ENCODE measurements at places on chromosomes 2 and 18. TPM values are rescaled to one million over a fixed set of nuclear protein-coding genes. Genes with fewer than 3 reads are reported as not detected.

SMYD1 gene
- 326 TPM for polyA plus RNA-seq

KCNJ13 gene
- 0.26 TPM for polyA plus RNA-seq

GRCh38 chr2:116935097-116935814 is 879.2 kb upstream of the DDX18 start:
- no peak for DNase-seq

GRCh38 chr2:50627505-50627904 is 404.4 kb downstream of the NRXN1 start:
- DNase-seq = no peak

- DNase-seq = no peak
Measured at GRCh38 chr18:11676867-11677266, 12.2 kb upstream of the GNAL start.

GRCh38 chr2:6967301-6967700 is 50.1 kb downstream of the RNF144A start:
- DNase-seq = no peak

GRCh38 chr2:207601774-207602173 is 23.4 kb downstream of the METTL21A start:
- DNase-seq = no peak

DNA sequence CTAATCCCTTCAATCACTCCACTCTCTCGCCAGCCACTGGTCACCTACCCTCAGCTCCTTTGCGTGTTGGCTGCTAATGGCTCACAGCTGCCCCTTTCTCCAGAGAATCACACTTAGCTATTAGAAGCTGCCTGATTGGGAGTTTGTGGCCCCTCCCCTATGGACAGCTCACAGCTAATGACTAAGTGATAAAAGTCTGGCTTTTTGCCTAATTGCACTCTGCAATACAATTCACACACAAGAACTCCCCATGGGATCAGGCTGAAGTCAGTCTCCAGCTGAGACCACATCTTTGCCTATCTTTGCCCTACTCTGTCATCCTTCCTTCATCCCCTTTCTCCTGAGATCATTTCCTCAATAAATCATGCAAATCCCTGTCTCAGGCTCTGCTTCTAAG is 701.9 kb upstream of the RAB6C start:
- no peak for DNase-seq

DNA sequence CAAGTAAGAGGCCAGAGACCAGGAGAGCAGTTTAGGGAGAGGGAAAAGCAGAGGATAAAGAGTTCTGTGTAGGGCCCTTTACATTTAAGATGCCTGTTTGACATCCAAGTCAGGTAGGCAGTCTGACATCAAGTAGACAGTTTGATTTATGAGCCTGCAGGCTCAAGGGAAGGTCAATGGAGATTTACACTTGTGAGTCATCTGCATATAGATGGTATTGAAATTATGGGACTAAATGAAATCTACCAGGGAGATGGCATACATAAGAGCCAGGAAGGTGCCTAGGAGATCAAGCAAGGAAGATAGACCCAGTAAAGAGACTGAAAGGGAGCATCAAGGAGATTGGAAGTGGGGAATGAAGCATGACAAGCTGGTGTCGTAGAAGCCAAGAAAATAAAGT is 212.4 kb upstream of the PKDCC start:
- DNase-seq = no peak
